ENCODE measurements at places on chromosomes 1 and 21. TPM values are rescaled to one million over a fixed set of nuclear protein-coding genes. Genes with fewer than 3 reads are reported as not detected.

DNA sequence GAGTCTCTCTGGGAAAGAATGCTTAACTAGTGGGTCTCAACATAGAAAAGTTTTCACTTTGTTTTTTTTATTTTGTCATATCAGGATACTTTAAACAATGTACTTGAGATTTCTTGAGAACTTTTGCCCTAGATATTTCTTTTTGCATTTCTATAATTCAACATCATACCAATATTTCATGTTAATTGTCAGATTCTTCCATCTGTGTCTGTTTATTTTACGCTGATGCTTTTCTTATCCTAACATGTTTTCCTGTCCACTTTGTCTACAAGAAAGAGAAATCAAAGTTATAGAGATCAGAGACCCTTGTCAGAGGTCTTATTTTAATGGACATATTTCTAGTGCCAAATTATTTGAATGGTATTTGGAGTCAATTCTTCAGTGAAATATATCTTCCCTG is 95.5 kb upstream of the B3GALT2 start:
- H3K36me3 ChIP-seq: no peaks in the 10 kb centered on the region
- H3K4me1 ChIP-seq: peaks cover 12% of the 10 kb centered on the region
- H3K27me3 ChIP-seq: no peaks in the 10 kb centered on the region
- DNase-seq: no peak
- no peak overlapping the region for H3K27ac ChIP-seq

GRCh38 chr1:51327386-51327785 is 3.0 kb downstream of the TTC39A start:
- DNase-seq: peak; percentile 63
- H3K27ac ChIP-seq: no peak overlapping the region
- no peaks in the 10 kb centered on the region for H3K36me3 ChIP-seq
- no peaks in the 10 kb centered on the region for H3K27me3 ChIP-seq
- peaks cover 8% of the 10 kb centered on the region for H3K4me1 ChIP-seq

FCER1G gene
- total RNA-seq: not detected

SLC44A5 gene
- total RNA-seq: not detected
